Endodermal cell (in vitro differentiated cells): ENCODE measurements at places on chromosomes 1 and 21. TPM values are rescaled to one million over a fixed set of nuclear protein-coding genes. Genes with fewer than 3 reads are reported as not detected.

DNA sequence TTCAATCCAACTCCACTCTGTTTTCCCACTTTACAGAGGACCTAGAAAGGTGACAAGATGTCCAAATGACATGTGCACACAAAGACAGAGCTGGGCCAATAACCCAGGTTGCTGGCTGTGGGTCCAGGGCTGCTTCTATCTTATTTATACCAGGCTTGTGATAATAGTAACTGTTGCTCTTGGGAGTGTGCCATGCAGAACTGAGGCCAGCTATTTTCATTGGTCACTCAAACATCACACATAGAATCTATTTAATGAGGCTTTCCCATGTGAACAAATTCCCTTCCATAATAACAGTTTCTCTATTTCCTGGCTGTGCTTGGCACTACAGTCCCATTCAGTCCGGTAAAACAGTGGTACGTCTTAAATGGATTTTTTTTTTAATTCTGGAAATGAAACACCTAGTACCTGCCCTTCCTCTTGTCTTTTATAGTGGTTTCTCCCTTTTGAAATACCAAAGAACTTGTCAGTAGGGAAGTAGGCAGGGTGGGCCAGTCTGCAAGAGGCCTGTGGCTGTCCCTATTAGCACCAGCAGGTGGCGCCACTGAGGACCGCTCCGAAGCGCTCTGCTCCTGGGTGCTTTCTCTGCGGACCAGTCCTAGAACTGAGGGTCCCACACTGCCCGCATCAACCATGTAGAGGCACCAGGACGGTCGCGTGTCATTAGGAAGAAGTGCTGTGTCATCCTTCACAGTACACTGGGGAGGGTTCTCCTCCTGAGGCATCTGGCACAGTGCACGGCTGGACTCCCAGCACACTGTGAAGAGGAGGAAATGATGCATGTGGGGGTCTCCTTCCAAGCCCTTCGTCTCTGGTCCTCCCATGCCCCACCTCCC is 52.1 kb downstream of the GPR161 start:
- peak; percentile 92 for DNase-seq

Gene PM20D1
- not detected in 3 replicates for total RNA-seq

DNA sequence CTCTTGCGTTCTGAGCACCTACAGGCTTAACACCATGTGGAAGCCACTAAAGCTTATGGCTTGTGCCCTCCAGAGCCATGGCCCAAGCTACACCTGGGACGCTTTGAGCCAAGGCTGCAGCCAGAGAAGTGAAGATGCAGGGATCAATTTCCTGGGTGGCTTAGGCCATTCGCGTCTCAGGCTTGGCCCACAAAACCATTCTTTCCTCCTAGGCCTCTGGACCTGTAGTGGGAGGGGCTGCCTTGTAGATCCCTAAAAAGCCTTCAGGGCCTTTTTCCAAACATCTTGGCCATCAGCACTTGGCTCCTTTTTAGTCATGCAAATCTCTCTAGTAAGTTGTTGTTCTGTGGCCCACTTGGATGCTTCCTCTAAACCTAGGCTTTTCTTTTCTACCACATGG is 401.7 kb upstream of the RUNX1 start:
- DNase-seq = no peak

DNA sequence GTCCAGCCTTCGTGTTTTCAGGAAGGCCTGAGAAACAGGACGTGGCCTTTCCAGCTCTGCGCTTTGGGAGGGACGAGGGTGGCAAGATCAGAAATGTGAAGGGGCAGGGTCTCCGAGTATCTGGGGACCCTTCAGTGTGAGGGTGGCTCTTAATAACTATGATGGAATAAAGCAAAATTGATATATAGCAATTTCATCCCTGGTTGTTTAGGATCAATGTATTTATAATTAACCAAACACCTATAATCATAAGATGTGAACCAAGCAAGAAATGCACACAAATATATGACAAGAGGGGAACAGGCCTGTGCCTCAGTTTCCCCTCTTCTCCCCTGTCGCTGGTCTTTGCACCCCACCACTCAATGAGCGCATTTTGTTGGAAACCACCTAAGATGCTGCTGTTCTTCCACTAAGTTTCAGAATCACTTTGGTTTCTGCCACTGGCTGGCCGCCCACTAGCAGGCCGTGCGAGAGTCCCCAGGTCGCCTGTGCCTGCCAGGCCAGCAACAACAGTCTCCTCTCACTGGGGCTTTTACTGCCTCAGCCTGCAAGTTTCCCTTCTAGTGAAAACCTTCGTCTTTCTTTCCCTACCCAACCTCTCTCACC is 36.6 kb downstream of the UBASH3A start:
- DNase-seq = no peak

DNA sequence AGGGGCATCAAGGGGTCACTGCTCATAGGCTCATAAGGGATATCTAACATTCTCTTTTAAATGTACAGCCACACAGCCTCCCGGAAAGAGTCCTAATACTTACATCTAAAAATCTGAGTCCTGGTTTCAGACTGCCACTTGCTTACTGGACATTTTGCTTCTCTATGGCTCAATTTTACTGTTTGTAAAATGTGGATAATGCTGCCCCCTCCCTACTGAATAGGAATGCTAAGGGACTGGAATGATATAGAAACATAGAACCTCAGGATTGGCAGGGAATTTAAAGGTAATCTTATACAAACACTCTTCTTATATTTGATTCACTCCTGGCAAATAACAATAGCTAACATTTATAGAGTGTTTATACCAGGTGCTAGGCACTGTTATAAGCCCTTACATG is 910 bp upstream of the TNR start:
- DNase-seq = no peak

DNA sequence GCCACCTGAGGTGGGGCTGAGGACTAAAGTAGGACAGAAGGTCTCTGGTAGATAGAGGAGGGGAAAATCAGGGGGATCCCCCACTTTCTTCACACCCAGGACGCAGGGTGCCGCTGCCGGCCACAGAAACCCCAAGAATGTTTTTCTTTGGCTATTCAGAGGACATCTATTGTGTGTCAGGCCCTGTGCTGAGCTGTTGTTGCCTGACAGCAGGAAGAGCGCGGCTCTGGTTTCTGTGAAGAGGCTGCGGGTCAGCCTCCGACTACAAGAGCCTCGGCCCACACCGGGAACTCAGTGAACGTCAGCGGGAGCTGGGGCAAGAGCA is 407 bp upstream of the PIGV start:
- no peak for DNase-seq

GRCh38 chr1:219492717-219493116 is 120.2 kb downstream of the ZC3H11B start:
- no peak for DNase-seq

DNA sequence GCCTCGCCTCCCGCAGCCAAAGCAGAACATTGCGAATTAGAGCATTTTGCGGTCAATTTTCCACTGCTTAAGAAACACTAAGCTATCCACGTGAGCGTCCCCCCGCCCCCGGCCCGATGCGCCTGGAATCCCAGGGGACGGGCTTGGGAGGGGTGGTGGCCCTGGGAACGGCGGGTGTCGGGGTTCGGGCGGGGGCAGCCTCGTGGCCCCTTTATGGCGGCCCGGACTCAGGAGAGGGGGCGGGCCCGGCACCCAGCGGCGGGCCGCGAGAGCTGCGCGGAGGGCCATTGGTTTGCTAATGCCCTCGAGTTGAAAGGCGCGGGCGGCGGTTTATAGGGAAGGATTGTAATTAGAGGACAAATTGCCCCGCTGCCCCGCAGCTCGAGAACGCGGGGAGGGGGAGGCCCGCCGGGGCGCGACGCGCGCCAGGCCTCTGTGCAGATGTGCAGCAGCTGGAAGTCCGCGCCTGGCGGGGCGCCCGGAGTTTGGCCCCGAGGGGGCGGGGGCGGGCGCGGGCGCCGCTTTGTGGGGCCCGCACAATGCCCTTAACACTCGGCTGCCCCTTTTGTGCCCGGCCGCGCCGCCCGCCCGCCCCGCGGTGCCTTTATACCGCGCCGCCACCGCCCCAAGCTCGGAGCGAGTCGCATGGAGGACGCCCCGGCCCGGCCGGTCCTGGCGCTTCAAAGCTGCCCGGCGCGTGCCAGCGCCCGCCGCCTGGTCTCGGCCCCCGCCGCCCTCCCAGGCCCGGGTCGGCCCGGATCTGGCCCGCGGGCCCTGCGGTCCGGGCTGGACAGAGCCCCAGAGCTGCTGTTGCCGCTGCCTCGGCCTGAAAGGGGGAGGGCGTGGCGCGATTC is 1.9 kb upstream of the HES3 start:
- peak; percentile 81 for DNase-seq

DNA sequence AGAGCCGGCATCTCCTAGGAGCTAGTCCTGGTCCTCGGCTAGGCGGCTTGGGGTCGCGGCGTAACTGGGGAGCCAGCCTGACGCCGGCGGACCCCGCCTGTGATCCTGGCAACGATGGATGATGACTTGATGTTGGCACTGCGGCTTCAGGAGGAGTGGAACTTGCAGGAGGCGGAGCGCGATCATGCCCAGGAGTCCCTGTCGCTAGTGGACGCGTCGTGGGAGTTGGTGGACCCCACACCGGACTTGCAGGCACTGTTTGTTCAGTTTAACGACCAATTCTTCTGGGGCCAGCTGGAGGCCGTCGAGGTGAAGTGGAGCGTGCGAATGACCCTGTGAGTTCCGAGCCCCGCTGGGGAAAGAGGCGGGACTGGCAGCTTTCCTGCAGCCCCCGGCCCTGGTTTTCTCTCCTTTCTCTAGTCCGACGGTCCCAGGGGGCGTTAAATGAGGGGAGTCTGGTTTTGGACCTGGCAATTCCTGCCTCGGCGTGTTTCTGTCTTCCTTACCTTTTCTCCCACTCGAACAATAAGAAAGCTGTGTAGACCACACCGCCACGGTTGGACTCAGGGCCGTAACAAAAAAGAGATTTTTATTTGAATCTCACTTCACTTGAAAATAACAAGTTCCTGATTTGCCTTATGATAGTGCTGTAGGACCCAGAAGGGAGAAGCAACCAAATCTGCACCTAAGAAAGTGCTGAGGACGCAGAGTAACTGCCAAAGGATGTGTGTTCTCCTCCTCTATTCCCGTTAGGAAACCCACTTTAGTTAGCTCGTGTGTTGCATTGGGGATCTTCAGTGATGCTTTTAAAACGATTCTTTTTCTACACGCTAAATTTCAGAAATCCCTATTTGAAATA is at the start of gene SPRTN:
Gene SPRTN, plus strand, starts transcription at position 24 of the 859 bp plus-strand sequence. Its CDS starts 91 bp downstream, at position 115.
- DNase-seq = no peak

Gene ATP1A4
- total RNA-seq = 0.55 and 0.66 TPM in 2 replicates

Gene GORAB
- 7.8 to 13.8 TPM (median 10.0 TPM) in 3 replicates for total RNA-seq

Gene CHI3L1
- 0.63 and 1.1 TPM in 2 replicates for total RNA-seq

Gene HPDL
- total RNA-seq = 3.6 to 8.7 TPM (median 7.8 TPM) in 3 replicates

Gene DDOST
- total RNA-seq = 280 and 289 TPM in 2 replicates

DNA sequence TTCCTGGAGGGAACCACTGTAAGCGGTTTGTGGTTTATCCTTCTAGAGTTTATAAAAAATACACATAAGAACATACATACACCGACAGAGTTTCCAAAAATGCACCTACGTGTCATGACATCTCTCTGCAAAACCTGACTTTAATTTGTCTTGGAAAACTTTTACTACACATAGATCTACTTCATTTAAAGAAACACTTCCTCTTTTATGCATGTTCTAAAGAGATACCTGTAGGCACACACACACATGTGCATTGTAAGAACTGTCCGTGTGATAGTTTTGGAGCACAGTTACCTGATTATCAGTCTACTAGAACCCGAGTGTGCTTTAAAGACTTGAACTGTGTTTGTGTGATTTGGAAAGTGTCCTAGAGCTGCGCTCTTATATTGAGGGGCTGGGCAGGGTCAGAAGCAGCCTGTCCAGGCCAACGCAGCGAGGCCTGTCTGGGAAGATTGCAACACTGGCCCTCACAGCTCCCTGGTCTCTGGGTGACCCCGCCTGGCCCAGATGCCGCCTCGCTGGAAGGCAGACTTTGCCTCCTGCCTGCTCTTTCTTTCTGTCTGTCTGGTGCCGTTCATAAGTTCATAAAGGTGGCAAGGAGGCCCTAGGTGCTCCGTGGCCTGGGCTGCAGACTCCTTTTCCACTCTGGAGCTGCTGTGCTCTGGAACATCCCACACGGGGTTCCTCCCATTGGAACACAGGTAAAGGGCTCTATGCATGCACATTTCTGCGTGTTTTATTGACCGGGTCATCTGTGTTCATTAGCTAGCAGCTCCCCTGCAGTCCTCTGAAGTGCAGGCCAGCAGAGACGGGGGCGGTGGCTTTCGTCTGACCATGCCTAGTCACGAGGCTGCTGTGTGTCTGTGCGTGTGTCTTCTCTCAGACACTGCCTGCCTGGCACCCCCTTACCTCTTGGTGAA is 46.3 kb downstream of the AGPAT3 start:
- no peak for DNase-seq

Gene ACTL8
- 0.25 TPM in 1 of 2 replicates, not detected in the other for total RNA-seq

GRCh38 chr1:112325504-112325903 is 70.5 kb upstream of the CTTNBP2NL start:
- peak; percentile 88 for DNase-seq

DNA sequence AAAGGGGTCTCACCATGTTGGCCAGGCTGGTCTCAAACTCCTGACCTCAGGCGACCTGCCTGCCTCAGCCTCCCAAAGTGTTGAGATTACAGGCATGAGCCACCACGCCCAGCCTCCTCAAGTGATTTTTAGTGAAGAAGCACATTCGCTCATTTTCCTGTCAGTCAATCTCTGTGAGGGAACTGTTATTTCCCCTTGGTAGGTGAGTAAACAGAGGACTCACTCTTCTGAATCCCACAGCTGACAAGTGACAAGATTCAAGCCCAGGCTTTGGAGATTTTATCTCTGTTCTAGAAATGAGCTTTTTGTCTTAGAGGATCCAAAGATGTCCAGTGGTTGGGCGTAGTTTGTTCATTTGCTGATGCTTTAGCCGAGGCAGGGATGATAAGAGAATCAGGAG is 43.9 kb upstream of the TACSTD2 start:
- no peak for DNase-seq

DNA sequence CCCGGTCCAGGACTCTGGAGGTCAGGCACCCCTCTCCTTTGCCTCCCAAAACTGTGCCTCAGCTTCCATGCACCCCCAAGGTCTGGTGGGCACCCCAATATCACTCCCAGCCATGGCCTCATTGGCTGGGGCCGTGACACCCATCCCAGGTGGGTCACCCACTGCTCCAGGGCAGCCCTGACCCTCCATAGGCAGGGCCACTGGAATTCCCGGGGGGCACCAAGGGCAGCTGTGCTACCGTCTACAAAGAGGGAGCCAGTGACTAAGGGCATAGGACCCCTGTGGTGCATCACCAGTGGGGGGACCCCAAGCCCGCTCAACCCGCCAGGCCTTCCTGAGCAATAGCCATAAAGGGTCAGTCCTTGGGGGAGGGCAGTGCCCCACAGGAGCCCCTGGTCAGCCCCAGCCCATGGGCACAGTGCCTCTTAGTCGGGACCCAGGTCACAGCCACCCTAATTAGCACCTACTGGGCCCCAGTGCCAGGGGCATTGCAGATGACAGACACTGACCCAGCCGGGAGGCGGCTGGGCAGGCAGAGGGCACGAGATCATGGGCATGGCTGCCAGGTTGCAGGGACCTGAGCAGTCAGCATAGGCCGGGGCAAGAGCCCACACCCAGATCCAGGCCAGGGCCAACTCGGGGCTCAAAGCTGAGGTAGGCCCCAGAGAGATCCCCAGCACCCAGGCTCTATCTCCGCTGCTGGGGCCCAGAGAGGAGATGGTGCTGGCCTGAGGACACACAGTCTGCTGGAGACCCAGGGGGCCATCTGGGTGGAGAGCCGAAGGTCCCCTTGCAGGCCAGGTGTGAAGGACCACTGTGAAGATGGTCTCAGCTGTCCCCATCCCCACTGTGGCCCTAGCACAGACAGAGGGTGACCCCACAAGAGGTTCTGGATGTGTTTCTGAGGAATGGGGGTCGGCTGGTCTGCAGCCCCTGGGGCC is 19.0 kb upstream of the ARF1 start:
- no peak for DNase-seq

Gene LRRC71
- not detected in 3 replicates for total RNA-seq

GRCh38 chr21:16264319-16264718 is 534.5 kb downstream of the USP25 start:
- no peak for DNase-seq

Gene FMO2
- total RNA-seq = not detected in 3 replicates

Gene BRDT
- total RNA-seq = 3.4 and 4.4 TPM in 2 replicates

GRCh38 chr1:42358791-42359190 is 21.8 kb upstream of the RIMKLA start:
- DNase-seq = no peak
